Fibroblast of villous mesenchyme (primary cell): ENCODE measurements at places on chromosomes 3 and 15.

- peak; percentile 58 for DNase-seq
These were observed 153.2 kb downstream of the WNT5A start for GRCh38 chr3:55333923-55334322.

DNA sequence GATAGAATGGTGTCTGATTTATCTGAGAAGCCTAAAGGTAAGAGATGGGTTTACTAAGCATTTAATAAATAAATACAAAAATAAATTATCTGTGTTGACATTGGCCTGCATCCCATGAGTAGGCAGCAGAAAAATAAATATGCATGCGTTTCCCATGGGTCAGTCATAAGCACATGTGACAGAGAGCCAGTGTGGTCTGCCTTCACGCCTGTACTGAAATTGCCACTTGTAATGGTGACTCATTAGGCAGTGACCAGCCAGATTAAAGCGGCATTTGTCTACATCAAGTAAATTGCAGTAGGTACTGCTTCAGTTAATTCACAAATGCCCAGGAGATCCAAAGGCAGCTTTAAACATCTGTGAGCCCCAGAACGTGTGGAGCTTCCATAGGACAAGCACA lies 399.6 kb downstream of the NAALADL2 start:
- no peak for DNase-seq

DNA sequence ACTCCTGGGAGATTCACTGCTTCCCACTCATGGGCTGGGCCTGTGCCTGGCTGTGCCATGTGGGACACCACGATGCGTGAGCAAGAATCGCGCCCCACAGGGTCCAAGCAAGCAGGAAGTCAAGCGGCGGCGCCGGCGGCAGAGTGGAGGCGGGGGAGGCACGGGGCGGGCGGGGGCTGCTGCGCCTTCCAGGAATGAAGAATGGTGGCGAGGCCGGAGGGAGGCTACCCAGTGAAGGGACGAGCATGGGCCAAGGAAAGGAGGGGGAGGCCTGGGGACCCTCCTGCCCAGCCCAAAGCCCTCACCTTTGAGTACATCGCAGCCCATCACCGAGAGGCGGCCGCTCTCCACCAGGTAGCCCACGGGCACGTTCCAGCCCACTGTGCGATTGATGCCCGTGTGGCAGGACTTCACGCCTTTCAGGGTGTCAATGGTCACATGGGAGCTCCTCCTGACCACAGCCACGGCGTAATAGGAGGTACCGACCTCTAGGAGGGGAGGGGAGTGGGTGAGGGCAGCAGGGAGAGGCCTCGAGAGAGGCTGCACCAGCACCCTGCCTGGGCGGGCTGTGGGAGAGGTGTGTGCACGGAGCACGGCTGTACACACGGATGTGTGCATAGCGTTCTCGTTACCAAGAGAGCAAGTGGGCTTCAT lies 5.5 kb downstream of the MELTF start:
- DNase-seq, result no peak

GRCh38 chr15:57388464-57388863 lies 12.2 kb downstream of the CGNL1 start:
- DNase-seq, result no peak

DNA sequence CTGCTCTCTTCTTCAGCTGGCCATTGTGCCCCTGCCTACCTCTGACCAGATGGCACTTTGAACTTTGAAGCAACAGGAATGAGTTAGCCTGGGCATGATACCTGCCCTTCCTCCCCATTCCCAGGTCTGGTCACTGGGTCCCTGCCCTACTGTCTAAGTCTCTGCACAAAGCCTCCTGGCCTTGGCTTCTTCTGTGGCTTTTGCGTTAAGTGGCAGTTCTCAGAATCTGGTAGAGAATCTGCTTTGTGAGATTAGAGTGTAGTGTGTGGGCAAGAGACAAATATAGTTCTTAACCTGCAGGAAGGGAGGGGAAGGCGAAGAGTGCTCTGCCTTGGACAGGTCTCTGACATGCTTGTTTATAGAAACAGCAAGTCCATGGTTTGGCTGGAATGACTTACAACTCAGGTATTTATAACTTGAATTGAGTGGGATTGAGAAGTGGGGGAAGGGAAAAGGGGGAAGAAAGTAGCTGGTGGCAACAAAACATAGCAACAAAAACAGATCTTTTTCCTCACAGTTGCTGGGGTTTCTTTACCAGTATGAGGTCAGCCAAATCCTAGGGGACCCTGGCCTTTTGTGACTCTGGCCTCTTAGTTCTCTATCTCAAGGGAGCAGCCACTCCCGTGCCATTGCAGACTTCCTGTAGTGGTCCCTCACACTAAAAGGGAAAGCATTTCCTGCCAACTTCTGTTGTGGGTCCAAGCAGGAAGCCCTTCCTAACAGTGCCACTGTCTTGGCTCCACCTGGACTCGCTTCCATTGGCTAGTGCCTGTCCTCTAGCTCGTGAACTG lies 16.7 kb downstream of the MAPKBP1 start:
- DNase-seq, result peak; percentile 70
